ENCODE measurements at places on chromosomes 13 and 19.

DNA sequence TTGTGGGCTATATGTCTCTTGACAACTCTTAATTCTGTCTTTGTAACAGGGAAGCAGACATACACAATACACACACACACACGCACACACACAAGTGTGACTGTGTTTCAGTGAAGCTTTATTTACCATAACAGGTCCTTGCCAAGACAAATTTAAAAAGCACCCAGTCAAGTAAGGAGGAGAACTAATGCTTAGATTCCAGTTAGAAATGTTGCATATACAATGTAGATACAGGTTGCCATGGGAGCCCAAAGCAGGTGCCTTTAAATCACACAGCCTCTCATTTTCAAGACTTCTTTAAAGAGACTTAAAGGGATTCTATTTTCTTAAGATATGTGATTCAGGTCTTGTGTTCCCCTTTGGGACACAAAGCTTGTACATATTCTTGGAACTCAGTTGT lies 1551.9 kb downstream of the EFNB2 start:
- no peak for DNase-seq

GRCh38 chr13:99845161-99845874 lies 126.2 kb downstream of the ZIC5 start:
- DNase-seq = no peak

- no peak for DNase-seq
Observed at GRCh38 chr19:39082167-39082566, 2.0 kb upstream of the ACP7 start.

- DNase-seq = no peak
Observed at GRCh38 chr19:42134535-42135070, 2.4 kb upstream of the POU2F2 start.

GRCh38 chr13:112522578-112522977 lies 65.4 kb downstream of the TUBGCP3 start:
- DNase-seq = no peak

DNA sequence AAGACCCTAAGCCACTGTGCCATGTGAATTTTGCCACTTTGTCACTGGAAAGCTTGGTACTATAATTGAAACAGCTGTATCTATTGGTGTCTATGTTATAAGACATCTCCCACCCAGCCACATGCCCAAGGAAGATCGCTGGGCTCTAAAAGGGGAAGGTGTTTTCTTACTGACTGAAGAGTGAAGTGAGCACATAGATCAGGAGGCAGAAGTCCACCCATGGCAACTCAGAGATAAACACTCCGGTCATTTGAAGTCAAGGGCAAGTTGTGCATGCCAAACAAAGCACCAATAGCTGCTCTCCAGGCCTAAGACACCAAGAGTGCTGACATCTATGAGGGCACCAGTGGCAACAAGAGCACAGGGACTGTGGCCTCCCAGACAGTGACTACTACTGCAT lies 153.8 kb downstream of the KCTD12 start:
- no peak for DNase-seq

DNA sequence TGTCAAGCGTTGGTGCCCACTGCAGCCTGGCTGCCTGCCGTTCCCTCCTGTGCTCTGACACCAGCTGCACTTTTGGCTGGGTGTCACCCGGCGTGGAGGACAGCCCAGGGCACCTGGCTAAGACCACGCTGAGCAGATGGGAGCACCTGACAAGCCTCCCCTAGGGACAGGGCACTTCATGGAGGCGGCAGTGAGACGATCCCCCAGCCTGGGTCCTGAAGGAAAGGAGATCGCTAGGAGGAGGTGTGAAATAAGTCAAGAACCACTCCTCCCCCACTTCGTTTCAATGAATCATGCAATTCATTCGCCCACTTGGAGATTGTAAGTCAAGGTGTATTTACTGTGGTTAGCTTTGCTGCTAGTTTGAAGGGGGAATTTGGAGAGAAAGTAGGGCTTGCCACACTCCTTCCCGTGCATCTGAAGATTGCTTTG lies 38.8 kb downstream of the VSTM2B start:
- DNase-seq = no peak

- DNase-seq = no peak
Observed at GRCh38 chr13:105643966-105644365, 891.5 kb downstream of the EFNB2 start.

GRCh38 chr19:32914879-32915660 lies 45.5 kb upstream of the SLC7A9 start:
- DNase-seq = no peak

GRCh38 chr19:30674656-30675055 lies 302.5 kb downstream of the ZNF536 start:
- DNase-seq = no peak

DNA sequence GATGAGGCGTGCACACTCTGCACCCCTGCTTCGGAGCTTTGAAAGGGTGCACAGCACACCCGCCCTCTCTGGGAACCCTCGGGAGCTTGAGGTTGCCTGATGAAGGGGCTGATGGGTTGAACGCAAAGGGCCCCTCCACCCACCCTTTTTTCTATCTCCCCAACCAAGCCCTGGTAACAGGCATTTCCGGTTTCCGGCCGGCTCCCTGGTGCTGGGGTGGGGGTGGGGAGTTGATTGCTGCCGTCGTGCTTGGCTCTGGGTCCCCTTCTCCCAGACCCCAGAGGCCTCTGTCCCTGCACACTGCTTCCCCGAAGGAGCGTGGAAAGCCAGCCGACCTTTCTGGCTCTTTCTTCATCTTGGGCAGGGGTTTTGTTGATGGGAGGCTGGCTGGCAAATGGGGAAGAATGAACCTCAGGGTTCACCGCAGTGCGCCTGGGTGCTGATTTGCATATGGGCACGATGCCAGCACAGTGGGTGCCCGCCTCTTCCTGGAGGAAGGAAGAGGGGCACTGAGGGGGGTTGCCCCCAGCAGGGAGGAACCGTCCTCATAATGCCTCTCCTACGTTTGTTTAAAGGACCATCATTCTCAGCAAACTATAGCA lies 29.1 kb downstream of the VAV1 start:
- DNase-seq = peak; percentile 23

DNA sequence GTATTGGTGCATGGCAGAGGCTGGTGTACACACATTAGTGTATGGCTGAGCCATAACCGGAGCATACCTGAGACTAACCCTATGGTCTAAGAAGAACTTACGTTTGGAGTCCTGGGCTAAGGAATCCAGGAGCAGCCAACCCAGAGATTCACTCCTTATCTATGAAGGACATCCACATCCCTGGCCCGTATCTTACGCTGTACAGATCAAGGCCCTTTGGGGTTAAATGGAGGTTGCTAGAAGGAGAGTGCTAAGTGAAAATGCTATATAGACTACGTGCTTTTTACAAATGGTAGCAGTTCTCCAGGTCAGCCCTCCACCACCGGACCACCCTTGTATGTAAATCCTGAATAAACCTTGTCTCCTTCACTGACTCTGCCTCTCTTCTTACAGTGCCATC lies 1.9 kb upstream of the SUGT1 start:
- no peak for DNase-seq

GRCh38 chr19:1646149-1646548 lies 6.3 kb downstream of the TCF3 start:
- no peak for DNase-seq

DNA sequence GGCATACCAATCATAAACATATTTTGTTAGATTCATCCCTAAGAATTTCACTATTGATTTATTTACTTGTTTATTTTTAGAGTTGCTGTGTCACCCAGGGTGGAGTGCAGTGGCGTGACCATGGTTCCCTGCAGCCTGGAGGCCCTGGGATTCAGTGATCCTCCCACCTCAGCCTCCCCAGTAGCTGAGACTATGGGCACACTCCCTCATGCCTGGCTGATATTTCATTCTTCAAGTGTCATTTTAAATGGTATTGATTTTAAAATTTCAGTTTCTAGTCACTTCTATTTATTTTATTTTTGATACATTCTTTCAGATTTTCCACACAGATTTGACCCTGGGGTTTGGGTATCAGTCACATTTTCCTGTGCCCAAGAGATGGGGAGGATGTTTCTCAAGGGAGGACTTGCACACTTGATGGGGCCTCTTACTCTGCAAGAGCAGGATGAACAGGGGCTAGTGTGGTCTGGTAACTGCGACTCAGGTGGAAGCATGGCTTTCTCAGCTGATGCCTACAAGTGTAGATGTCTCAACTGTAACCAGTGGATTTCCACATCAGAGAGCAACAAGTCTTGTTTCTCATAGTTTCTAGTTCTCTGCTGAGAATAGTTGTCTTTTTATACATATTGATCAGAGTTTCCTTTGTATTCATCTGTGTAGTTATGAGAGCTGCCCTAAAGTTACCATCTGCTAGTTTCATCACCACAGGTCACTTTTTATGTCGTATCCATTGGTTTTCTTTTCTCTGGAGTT lies 40.2 kb downstream of the CCNE1 start:
- no peak for DNase-seq

- DNase-seq = no peak
Observed at GRCh38 chr19:1262623-1263123, 6.5 kb upstream of the CIRBP start.

- DNase-seq = no peak
Observed at GRCh38 chr13:19266979-19267378, 85.4 kb upstream of the TUBA3C start.

DNA sequence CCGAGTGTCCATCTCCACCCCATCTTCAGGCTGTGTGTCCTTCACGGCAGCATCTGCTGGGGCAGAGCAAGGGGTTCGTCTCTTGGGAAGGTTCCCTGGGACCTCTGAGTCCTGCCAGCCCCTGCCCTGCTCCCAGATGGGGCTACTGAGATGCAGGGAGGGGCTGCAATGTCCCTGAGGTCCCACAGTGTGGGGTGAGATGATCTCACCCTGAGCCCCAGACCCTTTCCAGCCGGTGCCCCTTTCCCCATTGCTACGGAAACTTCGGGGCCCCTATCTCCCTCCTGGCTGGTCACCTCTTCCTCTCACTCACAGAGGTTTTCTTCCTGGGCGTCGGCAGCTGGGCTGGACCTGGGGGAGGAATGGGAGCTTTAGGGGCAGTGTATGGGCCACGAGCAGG lies 5.0 kb downstream of the LILRB2 start:
- DNase-seq = no peak

GRCh38 chr19:51439021-51439465 lies 19.2 kb downstream of the SIGLEC8 start:
- no peak for DNase-seq

DNA sequence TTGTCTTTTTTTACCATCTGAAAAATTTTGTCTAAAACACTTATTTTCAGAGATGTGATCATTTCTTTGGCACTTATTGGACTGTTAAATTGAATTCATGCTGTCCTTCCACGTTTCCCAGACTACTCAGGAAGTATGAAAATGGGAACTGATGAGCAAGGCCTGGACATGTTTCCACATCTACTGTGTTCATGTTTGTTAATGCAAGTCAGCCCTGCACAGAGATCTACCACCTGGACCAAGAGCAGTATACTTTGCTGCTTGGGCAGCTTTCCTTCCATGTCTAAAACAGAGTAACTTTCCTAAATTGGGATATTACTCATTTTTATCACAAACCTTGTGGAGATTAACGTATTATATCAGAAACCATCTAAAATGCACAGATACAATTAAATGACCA lies 687.4 kb downstream of the DIAPH3 start:
- DNase-seq = no peak

DNA sequence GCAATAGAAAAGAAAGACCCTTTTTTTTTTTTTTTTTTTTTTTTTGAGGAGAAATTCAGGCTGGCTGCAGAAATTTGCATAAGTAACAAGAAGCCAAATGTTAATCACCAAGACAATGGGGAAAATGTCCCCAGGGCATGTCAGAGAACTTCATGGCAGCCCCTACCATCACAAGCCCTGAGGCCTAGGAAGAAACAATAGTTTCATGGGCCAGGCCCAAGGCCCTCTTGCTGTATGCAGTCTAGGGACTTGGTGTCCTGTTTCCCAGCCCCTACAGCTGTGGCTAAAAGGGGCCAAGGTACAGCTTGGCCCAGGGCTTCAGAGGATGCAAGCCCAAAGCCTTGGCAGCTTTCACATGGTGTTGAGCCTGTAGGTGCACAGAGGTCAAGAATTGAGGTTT lies 88.4 kb upstream of the TPP2 start:
- DNase-seq = no peak

DNA sequence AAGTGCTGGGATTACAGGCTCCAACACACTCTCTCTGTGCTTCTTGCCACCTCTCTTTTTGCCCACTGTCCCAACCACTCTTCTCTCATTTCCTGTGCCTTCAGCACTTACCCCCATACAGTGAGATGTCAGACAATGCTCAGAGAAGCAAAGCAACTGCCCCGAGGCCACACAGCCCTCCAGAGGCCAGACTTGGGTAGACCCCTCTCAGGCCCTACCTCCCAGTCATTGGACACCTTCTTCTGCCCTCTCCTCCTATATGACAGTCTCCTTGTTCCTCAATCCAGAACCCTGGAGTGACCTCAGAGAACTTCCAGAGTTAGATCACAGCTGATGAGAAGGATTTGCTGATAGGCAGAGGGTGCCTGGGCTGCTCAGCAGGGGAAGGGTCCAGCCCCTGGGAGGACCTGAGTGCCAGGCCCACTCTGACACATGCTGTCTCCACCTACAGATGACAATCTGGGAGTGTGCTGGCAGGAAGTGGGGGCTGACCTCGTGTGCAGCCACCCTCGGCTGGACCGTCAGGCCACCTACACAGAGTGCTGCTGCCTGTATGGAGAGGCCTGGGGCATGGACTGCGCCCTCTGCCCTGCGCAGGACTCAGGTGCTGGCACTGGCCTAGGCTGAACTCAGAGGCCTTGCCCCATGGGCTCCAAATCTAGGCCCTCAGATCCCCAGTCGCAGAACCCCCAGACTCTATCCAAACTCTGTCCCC lies 24.4 kb downstream of the LTBP4 start:
- DNase-seq = no peak

DNA sequence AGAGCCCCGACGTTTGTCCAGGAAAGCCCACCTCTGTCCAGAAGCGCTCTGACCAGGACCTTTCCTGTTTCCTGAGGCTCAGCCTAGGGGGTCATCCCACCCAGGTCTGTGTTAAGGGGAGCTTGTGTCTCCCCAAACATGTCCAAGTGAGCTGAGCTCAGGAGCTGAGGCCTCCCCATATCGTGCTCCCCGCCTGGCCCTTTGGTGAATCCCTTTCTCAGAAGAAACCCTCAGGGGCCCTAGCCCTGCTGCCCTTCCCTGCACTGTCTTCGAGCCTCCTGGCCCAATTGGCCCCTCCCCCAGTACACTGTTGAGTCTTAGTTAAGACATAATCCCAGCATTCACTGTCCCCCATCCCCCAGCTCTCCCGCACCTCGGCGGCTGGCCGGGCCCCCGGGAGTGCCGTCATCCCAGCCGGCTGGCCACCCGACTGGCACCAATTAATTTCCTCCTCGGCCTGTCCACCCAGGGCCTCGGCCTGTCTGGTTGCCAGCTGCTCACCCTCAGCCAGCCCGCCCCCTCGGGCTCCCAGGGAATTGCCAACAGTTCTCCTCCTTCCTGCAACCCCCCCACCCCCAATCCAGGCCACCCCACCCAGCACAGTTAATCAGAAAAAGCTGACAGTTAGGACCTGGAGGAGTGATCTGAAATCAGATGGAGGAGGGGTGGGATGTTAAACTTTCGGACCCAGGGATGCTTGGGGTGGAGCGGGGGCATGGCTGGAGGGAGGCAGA lies 13.6 kb downstream of the IER2 start:
- DNase-seq = peak; percentile 100

- peak; percentile 46 for DNase-seq
Observed at GRCh38 chr13:33817513-33817900, 442 bp upstream of the RFC3 start.

All from NCI-H82 (cell line).